Activated CD8-positive, alpha-beta memory T cell treated with anti-CD3 and anti-CD28 coated beads for 24 hours (primary cell): ENCODE measurements at places on chromosomes 1 and 21.

DNA sequence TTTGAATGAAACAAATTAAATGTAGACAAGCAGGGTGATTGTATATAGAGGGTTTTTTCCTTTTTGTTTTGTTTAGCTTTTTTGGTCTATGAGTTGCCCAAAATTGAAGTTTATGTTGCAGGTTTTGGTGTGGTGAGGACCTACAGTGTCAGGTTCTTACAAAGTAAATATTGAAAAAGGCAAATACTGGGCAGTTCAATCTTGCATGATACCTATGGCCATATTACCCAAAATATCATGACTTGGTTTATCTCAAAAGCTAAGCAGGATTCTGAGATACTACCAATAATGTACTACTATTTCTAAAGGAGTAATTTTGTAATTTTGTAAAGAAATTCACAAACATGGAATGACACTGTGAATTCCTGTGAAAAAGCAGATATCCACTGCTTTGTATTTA lies 1.8 kb downstream of the DNAJB4 start:
- no peak for DNase-seq

- DNase-seq = peak; percentile 89
Measured at GRCh38 chr1:116817582-116818064, 63.4 kb downstream of the CD2 start.

- no peak for DNase-seq
Measured at GRCh38 chr1:145983960-145984830, 12.2 kb downstream of the TXNIP start.

DNA sequence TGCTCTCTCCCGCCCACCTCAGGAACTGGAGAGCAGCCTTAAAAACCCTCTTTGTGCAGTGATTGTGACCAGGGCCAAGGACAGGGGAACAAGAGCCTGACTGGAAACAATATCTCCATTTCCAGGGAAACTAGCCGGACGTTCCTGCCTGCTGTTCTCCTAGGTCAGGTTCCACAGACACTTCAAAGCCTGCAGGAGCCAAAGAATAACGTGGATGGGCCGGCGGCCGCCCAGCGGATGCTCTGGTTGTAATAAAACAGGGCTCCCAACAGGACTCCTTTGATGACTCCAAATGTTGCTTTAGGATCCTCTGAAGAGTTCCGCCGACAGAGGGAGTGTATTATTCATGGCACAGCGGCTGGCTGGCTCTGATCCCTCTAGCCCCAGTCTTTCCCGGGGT lies 162.2 kb downstream of the PLXNA2 start:
- DNase-seq = no peak

GRCh38 chr1:210311726-210312493 lies 16.8 kb upstream of the HHAT start:
- no peak for DNase-seq

GRCh38 chr1:33349081-33349759 lies 28.3 kb upstream of the A3GALT2 start:
- peak; percentile 80 for DNase-seq

- DNase-seq = no peak
Measured at GRCh38 chr1:113784104-113784779, 25.0 kb upstream of the PHTF1 start.

DNA sequence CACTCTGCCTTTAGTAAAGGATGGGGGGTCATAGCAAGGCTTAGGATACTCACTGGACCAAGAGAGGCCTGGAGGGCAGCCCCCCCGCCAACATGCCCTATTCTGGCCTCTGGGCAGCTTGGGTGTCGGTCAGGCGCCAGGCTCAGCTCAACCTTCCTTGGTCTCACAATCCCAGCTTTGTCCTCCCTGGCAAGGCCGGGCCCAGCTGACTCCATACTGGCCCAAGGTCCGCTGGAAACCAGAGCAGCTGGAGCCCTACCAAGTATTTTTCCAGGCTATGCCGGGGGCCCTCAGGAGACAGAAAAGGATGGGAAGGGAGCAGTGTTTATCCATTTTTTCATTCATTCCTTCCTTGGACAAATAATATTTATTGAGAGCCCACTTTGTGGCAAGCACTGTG lies 6.2 kb downstream of the FBXO2 start:
- DNase-seq = no peak

DNA sequence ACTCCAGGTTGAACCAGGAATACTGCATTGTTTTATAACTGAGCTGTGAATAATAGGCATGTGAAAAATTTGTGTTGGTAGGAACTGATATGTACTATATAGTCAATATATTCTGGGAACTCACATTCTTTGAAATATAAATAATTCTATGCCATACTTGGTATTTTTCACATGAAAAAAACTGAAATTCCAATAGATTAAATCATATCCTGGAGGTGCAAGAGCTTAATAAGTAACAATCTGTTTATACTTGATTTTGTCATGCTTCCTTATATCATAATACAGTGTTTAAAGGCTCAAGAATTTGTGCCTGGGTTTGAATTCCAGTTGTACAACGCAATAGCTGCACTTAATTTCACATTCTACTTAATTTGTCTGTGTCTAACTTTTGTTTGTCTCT lies 387.0 kb downstream of the USP25 start:
- DNase-seq = no peak

DNA sequence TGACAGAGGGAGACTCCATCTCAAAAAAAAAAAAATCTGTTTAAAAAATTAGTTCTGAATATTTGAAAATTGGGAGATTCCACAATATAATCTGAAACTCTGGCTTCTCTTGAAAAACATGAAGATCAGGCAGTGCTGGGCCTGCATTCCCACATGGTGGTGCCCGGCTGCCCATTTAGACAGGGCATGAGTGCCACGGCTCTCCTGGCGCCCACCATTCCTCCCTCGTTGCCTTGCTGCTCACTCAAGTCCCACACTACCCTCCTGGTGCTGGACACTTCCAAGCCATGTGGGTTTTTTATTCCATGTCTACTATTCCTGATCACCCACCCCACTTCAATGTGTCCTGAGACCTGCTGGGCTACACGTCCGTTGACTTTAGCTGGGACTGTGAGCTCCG lies 10.8 kb upstream of the MYOM3 start:
- no peak for DNase-seq
